Gastroesophageal sphincter (tissue), 4 donors: ENCODE measurements at places on chromosomes 12 and 14.

- H3K4me3 ChIP-seq = no peak overlapping the region
- no peaks in the 10 kb centered on the region for H3K4me1 ChIP-seq
- H3K27me3 ChIP-seq = no peaks in the 10 kb centered on the region
- H3K27ac ChIP-seq = no peak overlapping the region
- H3K36me3 ChIP-seq = no peaks in the 10 kb centered on the region
- ATAC-seq = peak; percentile 83
These were observed 20.3 kb upstream of the DRAM1 start for GRCh38 chr12:101857043-101857558.

- H3K36me3 ChIP-seq = no peaks in the 10 kb centered on the region
- H3K4me3 ChIP-seq = no peak overlapping the region
These were observed 37.0 kb downstream of the KDM2B start for GRCh38 chr12:121543786-121544185.

- no peaks in the 10 kb centered on the region for H3K27me3 ChIP-seq
- H3K4me3 ChIP-seq = no peak overlapping the region
- H3K4me1 ChIP-seq = no peaks in the 10 kb centered on the region
These were observed 240.6 kb downstream of the CPNE8 start for GRCh38 chr12:38664661-38665269.

DNA sequence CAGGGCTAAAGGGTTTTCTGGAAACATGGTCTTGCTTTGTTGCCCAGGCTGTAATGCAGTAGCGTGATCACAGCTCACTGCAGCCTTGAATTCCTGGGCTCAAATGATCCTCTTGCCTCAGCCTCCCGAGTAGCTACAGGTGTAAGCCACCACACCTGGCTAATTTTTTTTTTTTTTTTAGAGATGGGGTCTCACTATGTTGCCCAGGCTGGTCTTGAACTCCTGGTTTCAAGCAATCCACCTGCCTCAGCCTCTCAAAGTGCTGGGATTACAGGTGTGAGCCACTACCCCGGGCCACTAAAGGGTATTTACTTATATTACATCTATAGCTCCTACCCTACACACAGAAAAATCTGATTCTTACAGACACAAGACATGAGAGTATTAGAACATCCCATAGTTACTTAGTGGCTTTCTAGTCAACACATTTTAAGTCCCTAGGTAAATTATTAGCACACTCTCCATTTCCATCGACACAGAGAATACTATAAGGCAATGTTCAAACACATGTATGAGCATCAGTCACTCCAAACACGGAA is 6.2 kb upstream of the DCAF11 start:
- no peak overlapping the region for H3K27ac ChIP-seq
- peak; percentile 8 for ATAC-seq
- no peak overlapping the region for H3K4me3 ChIP-seq
- no peaks in the 10 kb centered on the region for H3K27me3 ChIP-seq

DNA sequence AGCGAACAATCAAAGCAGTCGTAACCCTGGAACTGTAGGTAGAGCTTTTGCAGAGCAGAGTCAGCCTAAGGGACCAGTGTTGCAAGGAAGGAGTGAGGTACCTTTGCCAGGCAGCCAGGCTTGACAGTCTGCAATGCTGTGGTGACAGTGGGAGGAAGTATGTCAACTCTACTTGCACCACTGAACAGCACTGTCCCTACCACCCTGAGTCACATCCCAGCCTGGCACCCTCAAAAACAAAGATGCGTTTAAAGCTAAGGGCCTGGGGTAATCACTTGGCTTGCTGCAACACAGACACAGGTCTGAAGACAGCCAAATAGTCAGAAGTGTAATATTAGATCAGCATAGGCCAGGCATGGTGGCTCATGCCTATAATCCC is 141.9 kb downstream of the DPF3 start:
- no peak overlapping the region for H3K4me3 ChIP-seq
- H3K36me3 ChIP-seq = no peaks in the 10 kb centered on the region
- no peak overlapping the region for H3K27ac ChIP-seq
- H3K27me3 ChIP-seq = no peaks in the 10 kb centered on the region
- H3K4me1 ChIP-seq = no peaks in the 10 kb centered on the region
- ATAC-seq = no peak

GRCh38 chr12:30814295-30814655 is 59.5 kb upstream of the CAPRIN2 start:
- H3K27me3 ChIP-seq = peaks cover 9% of the 10 kb centered on the region
- no peak overlapping the region for H3K4me3 ChIP-seq
- H3K4me1 ChIP-seq = no peaks in the 10 kb centered on the region
- ATAC-seq = no peak

DNA sequence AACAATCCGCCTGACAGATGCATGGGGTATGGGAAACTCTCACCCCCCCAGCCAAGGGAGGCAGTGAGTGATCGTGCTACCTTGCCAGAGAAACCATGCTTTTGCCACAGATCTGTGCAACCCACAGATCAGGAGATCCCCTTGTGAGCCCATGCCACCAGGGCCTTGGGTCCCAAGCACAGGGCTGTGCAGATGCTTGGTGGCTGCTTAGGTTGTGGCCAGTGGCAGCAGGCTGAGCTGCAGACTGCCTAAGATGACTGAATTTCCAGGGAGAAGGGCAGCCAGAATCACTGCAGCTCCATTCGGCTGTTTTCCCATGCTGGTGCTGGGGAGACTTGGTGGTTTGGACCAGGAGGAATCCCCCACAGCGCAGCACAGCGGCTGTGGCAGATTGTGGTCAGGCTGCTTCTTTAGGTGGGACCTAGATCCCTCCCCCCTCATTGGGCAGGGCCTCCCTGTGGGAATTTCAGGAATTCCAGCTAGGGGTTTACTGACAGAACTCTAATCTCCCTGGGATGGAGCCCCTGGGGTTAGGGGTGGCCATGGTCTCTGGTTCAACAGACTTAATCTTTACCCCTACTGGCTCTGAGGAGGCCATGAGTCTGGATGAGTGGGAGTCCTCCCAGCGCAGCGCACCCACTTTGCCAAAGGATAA is 264.6 kb upstream of the DAAM1 start:
- no peaks in the 10 kb centered on the region for H3K27me3 ChIP-seq
- no peak overlapping the region for H3K4me3 ChIP-seq
- no peaks in the 10 kb centered on the region for H3K4me1 ChIP-seq
- ATAC-seq = no peak
- no peak overlapping the region for H3K27ac ChIP-seq

- no peaks in the 10 kb centered on the region for H3K27me3 ChIP-seq
- H3K4me3 ChIP-seq = no peak overlapping the region
- peaks cover 3% of the 10 kb centered on the region for H3K4me1 ChIP-seq
- no peak overlapping the region for H3K27ac ChIP-seq
- no peak for ATAC-seq
These were observed 87.7 kb downstream of the PELI2 start for GRCh38 chr14:56205881-56206280.

DNA sequence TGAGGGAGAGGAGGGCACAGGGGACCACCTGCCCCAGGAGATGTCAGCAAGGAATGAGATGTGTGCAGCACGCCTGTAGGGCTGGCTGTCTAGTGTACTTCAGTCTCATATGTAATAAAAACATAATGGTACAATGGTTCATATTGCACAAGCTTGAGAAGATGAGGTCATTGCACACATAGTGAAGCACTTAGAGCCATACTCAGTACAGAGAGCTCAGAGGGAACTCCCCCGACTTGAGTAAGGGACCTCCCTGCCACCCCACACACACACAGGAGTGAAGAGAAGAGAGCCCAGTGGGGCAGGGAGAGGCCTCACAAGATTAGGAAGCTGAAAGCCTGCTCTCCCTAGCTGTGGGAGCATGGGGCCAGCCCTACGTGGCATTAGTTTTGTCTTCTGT is 61.5 kb downstream of the SLC6A12 start:
- peaks cover 59% of the 10 kb centered on the region for H3K27me3 ChIP-seq
- H3K4me3 ChIP-seq = no peak overlapping the region
- H3K4me1 ChIP-seq = no peaks in the 10 kb centered on the region

DNA sequence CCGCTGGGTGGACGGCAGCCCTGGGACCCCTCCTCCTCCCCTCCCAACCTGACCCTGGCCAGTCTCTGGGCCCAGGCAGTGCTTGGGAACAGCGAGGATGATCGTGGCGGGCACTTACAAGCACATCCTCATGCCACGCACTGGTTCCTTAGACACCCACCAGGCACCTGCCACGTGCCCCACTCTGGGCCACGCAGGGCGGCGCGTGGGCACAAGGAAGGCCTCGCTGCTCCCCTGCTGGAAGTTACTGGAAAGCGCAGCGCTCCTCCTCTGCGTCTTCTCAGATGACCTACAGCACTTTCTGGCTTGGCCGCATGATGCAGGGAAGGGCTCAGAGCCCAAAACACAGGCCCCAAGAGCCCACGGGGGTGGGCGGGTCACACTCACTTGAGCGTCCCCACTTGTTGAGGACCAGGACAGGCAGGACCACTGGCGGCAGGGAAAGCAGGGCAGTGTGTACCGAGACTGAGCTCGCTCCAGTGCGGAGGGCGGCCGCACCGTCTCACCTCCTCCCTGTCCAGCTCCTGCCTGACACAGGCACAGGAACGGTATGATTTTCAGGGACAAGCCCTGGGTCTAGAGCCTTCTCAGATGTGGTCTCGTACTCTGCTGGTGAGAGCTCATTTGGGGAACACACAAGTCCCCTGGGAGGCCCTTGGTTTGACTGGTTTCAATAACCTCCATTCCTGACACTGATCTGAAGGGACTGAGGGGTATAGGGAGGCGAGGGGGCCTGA is 128.3 kb upstream of the EVL start:
- no peaks in the 10 kb centered on the region for H3K36me3 ChIP-seq
- ATAC-seq = no peak
- H3K4me1 ChIP-seq = no peaks in the 10 kb centered on the region
- no peak overlapping the region for H3K4me3 ChIP-seq
- no peak overlapping the region for H3K27ac ChIP-seq
- no peaks in the 10 kb centered on the region for H3K27me3 ChIP-seq

GRCh38 chr14:90397425-90398314 is 841 bp downstream of the CALM1 start:
- H3K4me3 ChIP-seq = peak overlapping the region; percentile 97
- H3K27me3 ChIP-seq = no peaks in the 10 kb centered on the region
- peak overlapping the region; percentile 93 for H3K27ac ChIP-seq
- ATAC-seq = peak; percentile 40
- H3K36me3 ChIP-seq = no peaks in the 10 kb centered on the region
- H3K4me1 ChIP-seq = peaks cover 19% of the 10 kb centered on the region

GRCh38 chr14:32657081-32657480 is 281.6 kb upstream of the NPAS3 start:
- no peaks in the 10 kb centered on the region for H3K4me1 ChIP-seq
- no peak overlapping the region for H3K27ac ChIP-seq
- peak; percentile 55 for ATAC-seq
- H3K4me3 ChIP-seq = no peak overlapping the region
- no peaks in the 10 kb centered on the region for H3K27me3 ChIP-seq

GRCh38 chr14:72182708-72183432 is 250.6 kb downstream of the RGS6 start:
- H3K27me3 ChIP-seq = no peaks in the 10 kb centered on the region
- H3K27ac ChIP-seq = no peak overlapping the region
- H3K4me1 ChIP-seq = peaks cover 13% of the 10 kb centered on the region
- ATAC-seq = no peak
- no peak overlapping the region for H3K4me3 ChIP-seq

DNA sequence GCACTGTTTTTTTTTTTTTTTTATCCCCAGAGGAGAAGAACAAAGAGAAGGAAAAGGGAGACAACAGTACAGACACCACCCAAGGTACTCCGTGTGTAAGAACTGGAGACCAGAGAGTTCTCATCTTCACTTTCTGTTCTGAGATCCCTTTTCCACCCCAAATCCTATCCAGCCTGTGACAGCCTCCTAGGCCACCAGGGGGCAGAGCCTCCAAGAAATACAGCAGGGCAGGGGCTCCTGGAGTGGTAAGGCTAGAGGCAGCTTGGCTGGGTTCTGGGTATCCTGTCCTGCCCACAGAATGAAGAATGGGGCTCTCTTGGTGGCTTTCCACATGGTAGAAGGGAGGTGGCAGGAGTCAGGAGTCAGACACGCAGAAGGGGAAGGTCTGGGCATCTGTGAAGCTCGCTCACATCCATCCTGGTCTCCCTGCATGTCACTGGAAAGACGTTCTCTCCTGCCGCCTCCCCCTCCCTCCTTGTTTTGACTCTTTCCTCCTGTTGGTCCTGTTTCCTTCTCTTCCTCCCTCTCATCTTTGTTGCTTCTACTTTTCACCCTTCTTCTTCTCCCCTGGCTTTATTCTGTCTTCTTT is 12.0 kb downstream of the CLSTN3 start:
- peak; percentile 59 for ATAC-seq
- H3K4me1 ChIP-seq = no peaks in the 10 kb centered on the region

GRCh38 chr12:68958322-68958721 is 25.4 kb upstream of the CPM start:
- no peaks in the 10 kb centered on the region for H3K27me3 ChIP-seq
- no peaks in the 10 kb centered on the region for H3K36me3 ChIP-seq
- no peaks in the 10 kb centered on the region for H3K4me1 ChIP-seq
- no peak overlapping the region for H3K27ac ChIP-seq

DNA sequence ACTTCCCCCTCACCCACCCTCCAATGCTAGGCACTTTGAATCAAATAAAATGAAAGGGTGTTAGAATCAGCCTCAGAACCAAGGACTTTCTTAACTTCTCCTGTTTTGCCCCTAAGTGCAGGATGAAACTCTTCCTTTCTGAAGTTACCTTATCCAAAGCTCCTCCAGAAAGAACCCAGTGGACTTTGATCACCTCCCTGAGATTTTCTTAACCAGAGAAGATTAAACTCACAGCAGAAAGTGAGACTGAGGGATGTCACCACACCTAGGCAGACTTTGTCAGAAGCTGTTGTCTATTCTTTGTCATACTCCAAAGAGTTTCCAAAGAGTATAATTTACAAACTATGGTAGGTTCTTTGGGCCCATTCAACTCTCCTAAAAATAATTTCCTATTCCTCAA is 14.2 kb upstream of the RNASE3 start:
- H3K27me3 ChIP-seq = peaks cover 10% of the 10 kb centered on the region
- ATAC-seq = no peak
- no peak overlapping the region for H3K27ac ChIP-seq
- no peaks in the 10 kb centered on the region for H3K36me3 ChIP-seq
- H3K4me1 ChIP-seq = no peaks in the 10 kb centered on the region

DNA sequence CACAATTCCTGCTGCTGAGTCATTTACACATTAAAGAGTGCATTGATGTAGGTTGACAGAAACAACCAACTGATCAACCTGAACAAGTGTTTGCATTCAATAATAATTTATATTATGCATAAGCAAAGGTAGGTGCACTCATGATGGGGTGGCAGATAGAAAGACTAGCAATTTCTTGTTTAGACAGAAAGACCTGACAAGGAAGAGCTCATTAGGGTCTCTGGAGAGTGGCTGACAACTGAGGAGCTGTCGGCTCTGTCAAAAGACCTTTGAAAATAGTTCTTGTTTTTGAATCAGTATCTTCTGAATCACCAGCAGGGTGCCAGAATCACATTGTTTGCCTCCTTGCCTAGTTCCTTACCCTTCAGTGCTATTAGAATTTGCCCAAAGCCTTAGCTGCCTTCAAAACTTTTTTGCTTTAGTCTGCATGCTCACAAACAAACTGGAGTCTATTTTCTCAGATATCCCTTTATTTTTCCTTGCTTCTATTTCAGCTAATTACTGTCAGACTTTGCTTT is 234.7 kb downstream of the BTG1 start:
- no peaks in the 10 kb centered on the region for H3K27me3 ChIP-seq
- H3K36me3 ChIP-seq = no peaks in the 10 kb centered on the region
- no peaks in the 10 kb centered on the region for H3K4me1 ChIP-seq
- ATAC-seq = no peak
- no peak overlapping the region for H3K4me3 ChIP-seq
